IPS DF 6.9 (cell line): ENCODE measurements at places on chromosomes 4 and X.

GRCh38 chr4:47075262-47075661, 43.9 kb downstream of the GABRB1 start:
- no peaks in the 10 kb centered on the region for H3K4me1 ChIP-seq
- H3K36me3 ChIP-seq = no peaks in the 10 kb centered on the region
- no peaks in the 10 kb centered on the region for H3K27me3 ChIP-seq
- no peak for DNase-seq

- H3K4me1 ChIP-seq = no peaks in the 10 kb centered on the region; the same call in 1 of the 2 replicates
- H3K27ac ChIP-seq = no peak overlapping the region
- no peak for DNase-seq
- no peaks in the 10 kb centered on the region for H3K36me3 ChIP-seq
- no peaks in the 10 kb centered on the region for H3K27me3 ChIP-seq
Observed at GRCh38 chrX:21735038-21735767, 22.7 kb downstream of the SMPX start.

DNA sequence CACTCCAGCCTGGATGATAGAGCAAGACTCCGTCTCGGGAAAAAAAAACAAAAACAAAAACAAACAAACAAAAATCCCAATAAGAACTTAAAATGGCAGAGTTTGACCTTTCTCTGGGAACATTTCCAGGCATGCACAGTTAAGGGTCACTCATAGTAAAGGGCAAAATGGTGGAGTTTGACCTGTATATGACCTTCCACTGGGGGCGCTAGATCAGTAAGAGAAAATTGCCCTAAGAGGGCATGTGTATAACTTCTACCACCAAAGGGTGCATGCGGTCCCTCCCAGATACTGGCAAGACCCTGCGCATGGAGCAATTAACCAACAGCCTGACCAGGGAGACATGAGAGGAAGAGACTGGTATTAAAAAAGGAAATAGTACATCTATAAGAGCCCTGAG, 177.2 kb downstream of the MOSPD2 start:
- no peak overlapping the region for H3K27ac ChIP-seq
- H3K36me3 ChIP-seq = no peaks in the 10 kb centered on the region
- H3K4me1 ChIP-seq = no peaks in the 10 kb centered on the region

DNA sequence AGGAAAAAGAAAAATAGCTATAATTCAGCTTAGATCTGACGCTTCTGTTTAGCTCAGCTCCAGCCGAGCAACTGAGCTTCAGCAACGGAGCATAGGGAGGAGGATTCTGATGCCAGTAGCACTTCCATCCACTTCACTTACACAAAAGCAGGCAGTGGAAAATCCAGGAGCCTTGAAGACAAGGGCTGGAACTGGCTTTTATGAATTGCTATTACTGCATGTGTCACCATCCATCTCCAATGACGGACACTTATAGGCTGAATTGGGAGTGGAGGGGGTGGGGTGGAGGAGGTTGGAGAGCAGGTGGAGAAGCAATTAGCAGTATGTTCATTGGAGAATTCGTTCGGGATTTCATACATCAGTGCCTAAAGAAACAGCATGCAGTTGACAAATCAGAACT, 15.6 kb downstream of the ENOX2 start:
- no peak overlapping the region for H3K27ac ChIP-seq
- H3K27me3 ChIP-seq = no peaks in the 10 kb centered on the region
- H3K4me3 ChIP-seq = no peak overlapping the region
- H3K36me3 ChIP-seq = no peaks in the 10 kb centered on the region
- H3K4me1 ChIP-seq = no peaks in the 10 kb centered on the region
- DNase-seq = no peak

GRCh38 chr4:27206009-27206408, 345.4 kb downstream of the STIM2 start:
- H3K36me3 ChIP-seq = no peaks in the 10 kb centered on the region
- no peaks in the 10 kb centered on the region for H3K4me1 ChIP-seq
- H3K27ac ChIP-seq = no peak overlapping the region
- H3K27me3 ChIP-seq = no peaks in the 10 kb centered on the region

- H3K4me3 ChIP-seq = no peak overlapping the region
- DNase-seq = no peak
Observed at GRCh38 chrX:920234-920799, 289.7 kb downstream of the SHOX start.

GRCh38 chr4:82230306-82230705, 143.5 kb downstream of the HNRNPD start:
- H3K27me3 ChIP-seq = no peaks in the 10 kb centered on the region
- DNase-seq = no peak
- no peak overlapping the region for H3K4me3 ChIP-seq
- H3K36me3 ChIP-seq = no peaks in the 10 kb centered on the region
- no peak overlapping the region for H3K27ac ChIP-seq

- no peak overlapping the region for H3K4me3 ChIP-seq
- DNase-seq = no peak
- H3K27ac ChIP-seq = no peak overlapping the region
- no peaks in the 10 kb centered on the region for H3K27me3 ChIP-seq
- H3K36me3 ChIP-seq = no peaks in the 10 kb centered on the region
Observed at GRCh38 chrX:84322083-84322827, 134.3 kb upstream of the RPS6KA6 start.

GRCh38 chr4:70619288-70619687, 9.3 kb upstream of the ENAM start:
- no peaks in the 10 kb centered on the region for H3K27me3 ChIP-seq
- H3K36me3 ChIP-seq = no peaks in the 10 kb centered on the region
- DNase-seq = no peak
- no peak overlapping the region for H3K27ac ChIP-seq
